ENCODE measurements at places on chromosomes 7 and 10. TPM values are rescaled to one million over a fixed set of nuclear protein-coding genes. Genes with fewer than 3 reads are reported as not detected.
A peak's percentile ranks its signal among the peaks of the same experiment; 100 is the strongest.

GRCh38 chr7:96329241-96329640 is 7.3 kb upstream of the SLC25A13 start:
- H3K27me3 ChIP-seq, result peaks cover 12% of the 10 kb centered on the region
- DNase-seq, result no peak
- H3K36me3 ChIP-seq, result no peaks in the 10 kb centered on the region
- no peak overlapping the region for H3K4me3 ChIP-seq
- no peaks in the 10 kb centered on the region for H3K4me1 ChIP-seq
- no peak overlapping the region for H3K27ac ChIP-seq

- H3K36me3 ChIP-seq, result no peaks in the 10 kb centered on the region
- H3K27me3 ChIP-seq, result no peaks in the 10 kb centered on the region
- no peak overlapping the region for H3K27ac ChIP-seq
- H3K4me3 ChIP-seq, result no peak overlapping the region
These were observed 331.5 kb downstream of the PTEN start for GRCh38 chr10:88194961-88195367.

DNA sequence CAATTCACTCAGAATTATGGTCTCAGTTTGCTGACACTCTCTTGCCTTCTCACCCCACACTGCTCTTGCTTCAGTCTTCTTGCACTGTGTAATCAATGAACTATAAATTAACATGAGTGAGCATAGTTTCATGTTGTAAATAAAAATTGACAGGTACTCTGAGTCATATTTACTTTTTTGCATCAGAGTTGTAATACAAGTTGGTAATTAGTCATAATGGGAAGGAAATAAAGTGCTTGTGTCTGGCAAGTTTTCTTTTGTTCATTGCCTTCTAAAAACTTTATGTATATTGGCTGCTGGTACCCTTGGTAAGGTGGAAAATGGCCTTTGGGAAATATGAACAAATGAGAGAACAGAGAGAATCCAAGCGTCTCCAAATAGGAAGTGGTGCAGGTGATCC is 169.3 kb upstream of the MAGI2 start:
- no peaks in the 10 kb centered on the region for H3K27me3 ChIP-seq
- H3K4me3 ChIP-seq, result no peak overlapping the region
- no peaks in the 10 kb centered on the region for H3K36me3 ChIP-seq
- no peak overlapping the region for H3K27ac ChIP-seq

DNA sequence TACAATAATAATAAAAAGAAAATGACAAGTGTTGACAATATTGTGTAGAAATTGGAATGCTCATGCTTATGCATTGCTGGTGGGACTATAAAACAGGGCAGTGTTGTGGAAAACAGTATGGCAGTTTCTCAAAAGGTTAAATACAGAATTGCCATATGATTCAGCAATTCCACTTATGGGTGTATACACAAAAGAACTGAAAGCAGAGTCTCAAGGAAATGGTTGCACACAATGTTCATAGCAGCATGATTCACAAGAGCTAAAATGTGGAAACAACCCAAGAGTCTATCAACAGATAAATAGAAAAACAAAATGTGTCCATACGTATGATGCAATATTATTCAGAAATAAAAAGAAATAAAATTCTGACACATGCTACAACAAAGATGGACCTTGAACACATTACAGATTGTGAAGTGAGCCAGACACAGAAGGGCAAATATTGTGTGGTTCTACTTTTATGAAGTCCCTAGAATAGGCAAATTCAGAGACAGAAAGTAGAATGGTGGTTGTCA is 64.8 kb upstream of the GRM8 start:
- H3K36me3 ChIP-seq, result no peaks in the 10 kb centered on the region
- no peaks in the 10 kb centered on the region for H3K27me3 ChIP-seq
- no peak overlapping the region for H3K27ac ChIP-seq
- H3K4me3 ChIP-seq, result no peak overlapping the region
- H3K4me1 ChIP-seq, result no peaks in the 10 kb centered on the region

DNA sequence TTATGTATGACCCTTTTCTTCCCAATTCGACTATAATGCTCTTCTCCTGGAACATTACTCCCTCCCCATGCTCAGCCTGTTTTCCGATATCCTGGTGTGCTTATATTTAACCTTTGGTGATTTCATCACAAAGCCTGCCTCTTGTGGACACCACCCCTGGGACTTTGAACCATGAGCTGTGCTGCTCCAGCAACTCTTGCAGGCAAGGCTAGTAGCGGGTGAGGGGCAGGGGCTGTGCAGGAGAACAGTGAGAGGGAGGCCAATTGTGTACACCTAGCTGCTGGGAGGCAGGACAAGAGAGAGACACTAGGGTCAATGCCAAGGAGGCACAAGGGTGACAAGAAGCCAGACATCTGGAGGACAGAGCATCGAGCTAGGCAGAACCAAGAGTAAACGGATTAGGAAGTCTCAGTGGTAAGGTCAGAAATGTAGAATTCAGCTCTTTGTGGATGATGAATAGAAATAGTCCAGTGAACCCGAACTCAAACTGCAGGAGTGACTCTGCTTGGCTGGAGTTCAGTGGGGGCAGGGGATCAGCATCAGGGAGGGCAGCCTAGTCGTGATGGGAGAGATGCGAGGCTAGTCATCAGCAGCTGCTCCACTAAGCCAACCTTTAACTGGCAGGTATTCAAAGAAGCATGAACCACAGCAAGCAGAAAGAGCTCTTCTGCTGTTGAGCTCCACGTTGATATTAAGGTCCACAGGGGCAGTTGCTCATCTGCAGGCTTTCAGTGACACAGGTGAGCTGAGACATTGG is 31.0 kb upstream of the MKI67 start:
- H3K36me3 ChIP-seq, result no peaks in the 10 kb centered on the region
- H3K27me3 ChIP-seq, result peaks cover 29% of the 10 kb centered on the region
- no peak for DNase-seq
- H3K4me1 ChIP-seq, result no peaks in the 10 kb centered on the region
- no peak overlapping the region for H3K4me3 ChIP-seq
- H3K27ac ChIP-seq, result no peak overlapping the region

DNA sequence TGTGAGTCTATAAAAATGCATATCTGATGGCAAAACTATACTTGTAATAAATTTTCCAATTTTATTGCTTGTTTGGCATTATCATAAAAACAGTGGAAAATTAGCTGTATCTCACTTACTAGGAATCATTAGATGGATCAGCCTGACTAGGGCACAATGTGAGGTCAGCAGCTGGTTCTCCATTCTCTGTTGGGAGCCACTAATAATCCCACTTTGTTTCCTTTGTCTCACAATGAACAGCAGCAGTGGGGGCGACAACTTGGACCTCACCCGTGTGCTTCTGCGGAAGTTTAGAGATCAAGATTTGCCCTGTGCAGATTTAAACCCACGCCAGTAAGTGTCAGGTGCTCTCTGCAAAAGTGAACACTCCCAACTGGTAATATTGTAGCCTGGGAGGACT is 295.5 kb downstream of the ABCA13 start:
- no peak overlapping the region for H3K4me3 ChIP-seq
- no peaks in the 10 kb centered on the region for H3K4me1 ChIP-seq
- no peaks in the 10 kb centered on the region for H3K27me3 ChIP-seq
- H3K36me3 ChIP-seq, result no peaks in the 10 kb centered on the region
- no peak overlapping the region for H3K27ac ChIP-seq

GRCh38 chr10:27723436-27723835 is 22.2 kb downstream of the MKX start:
- DNase-seq, result peak; percentile 93
- H3K27ac ChIP-seq, result peak overlapping the region; percentile 63
- H3K36me3 ChIP-seq, result peaks cover 10% of the 10 kb centered on the region
- peaks cover 72% of the 10 kb centered on the region for H3K4me1 ChIP-seq
- H3K4me3 ChIP-seq, result peak overlapping the region; percentile 37

GRCh38 chr10:33820531-33820930 is 486.1 kb upstream of the NRP1 start:
- no peaks in the 10 kb centered on the region for H3K27me3 ChIP-seq
- no peaks in the 10 kb centered on the region for H3K4me1 ChIP-seq
- H3K36me3 ChIP-seq, result no peaks in the 10 kb centered on the region
- H3K4me3 ChIP-seq, result no peak overlapping the region

- H3K4me3 ChIP-seq, result no peak overlapping the region
- DNase-seq, result peak; percentile 30
- H3K36me3 ChIP-seq, result no peaks in the 10 kb centered on the region
- peaks cover 2% of the 10 kb centered on the region for H3K4me1 ChIP-seq
- no peak overlapping the region for H3K27ac ChIP-seq
- peaks cover 11% of the 10 kb centered on the region for H3K27me3 ChIP-seq
These were observed 37.0 kb downstream of the RBM20 start for GRCh38 chr10:110681023-110681681.

- H3K4me1 ChIP-seq, result peaks cover 38% of the 10 kb centered on the region
- H3K27me3 ChIP-seq, result no peaks in the 10 kb centered on the region
- peak; percentile 98 for DNase-seq
These were observed 5.8 kb upstream of the C1GALT1 start for GRCh38 chr7:7176406-7177043.

DNA sequence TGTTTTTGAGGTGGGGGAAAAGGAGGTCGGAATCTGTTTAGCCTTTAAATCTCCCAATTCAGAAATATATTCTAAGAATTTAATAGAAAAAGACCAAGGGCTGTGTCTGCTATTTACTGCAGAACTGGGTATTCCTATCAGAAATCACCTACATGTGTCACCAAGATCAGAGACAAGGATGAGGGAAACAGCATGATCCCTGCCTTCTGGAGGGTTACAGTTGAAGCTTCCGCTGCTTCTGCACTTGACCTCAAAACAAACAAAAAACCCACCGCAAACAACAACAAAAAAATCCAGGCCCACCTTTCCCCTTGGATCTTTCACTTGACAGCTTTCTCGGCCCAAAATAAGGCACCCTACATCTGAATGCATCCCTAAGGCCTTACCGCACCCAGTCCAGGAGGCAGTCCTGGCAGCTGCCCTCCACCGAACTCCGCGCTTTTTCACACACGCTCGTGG is 750 bp upstream of the CDK14 start:
- peak overlapping the region; percentile 80 for H3K27ac ChIP-seq
- H3K36me3 ChIP-seq, result no peaks in the 10 kb centered on the region
- no peak for DNase-seq
- H3K4me1 ChIP-seq, result peaks cover 38% of the 10 kb centered on the region

DNA sequence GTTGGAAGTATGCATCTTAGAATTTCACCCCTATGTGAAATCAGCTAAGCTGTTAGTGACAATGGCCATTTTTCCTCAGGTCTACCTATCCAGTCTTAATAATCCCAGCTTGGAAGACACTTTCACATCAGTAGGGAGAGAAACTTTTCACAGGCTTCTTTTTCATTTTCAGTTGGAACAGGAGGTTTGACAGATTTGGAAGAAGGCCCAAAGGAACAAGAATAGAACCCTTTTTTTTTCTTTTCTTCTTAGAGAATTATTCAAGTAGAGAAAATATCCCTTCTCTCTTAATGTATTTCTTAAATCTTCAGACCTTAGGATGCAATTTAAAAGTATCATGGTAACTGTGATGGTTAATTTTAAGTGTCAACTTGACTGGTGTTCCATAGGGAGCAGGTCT is 410.5 kb upstream of the C7orf33 start:
- H3K4me3 ChIP-seq, result no peak overlapping the region
- no peaks in the 10 kb centered on the region for H3K27me3 ChIP-seq
- no peak for DNase-seq
- H3K27ac ChIP-seq, result no peak overlapping the region
- no peaks in the 10 kb centered on the region for H3K4me1 ChIP-seq

DNA sequence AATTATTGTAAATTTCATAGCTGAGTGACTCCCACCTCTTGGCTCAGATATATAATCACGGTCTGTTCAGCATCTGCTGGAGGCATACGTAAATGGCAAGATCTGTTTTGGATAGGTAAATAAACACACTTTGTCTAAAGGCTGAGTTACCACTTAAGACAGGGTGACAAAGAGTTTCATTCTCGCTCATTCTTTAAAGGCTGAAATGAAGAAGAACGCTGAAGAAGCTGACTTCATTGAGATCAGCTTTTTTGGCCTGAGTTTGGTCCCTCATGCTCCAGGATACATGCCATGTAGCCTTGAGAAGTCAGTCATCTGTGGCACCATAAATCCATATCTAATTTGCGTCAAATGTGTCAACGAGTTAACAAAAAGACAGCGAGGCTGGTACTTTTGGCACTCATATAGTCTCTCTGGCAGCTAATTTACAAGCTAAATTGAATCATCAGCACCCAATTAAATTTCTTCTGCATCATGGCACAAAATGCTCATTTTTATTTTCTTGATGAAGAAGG is 309.9 kb downstream of the GPAM start:
- H3K4me3 ChIP-seq, result no peak overlapping the region
- no peaks in the 10 kb centered on the region for H3K4me1 ChIP-seq
- H3K36me3 ChIP-seq, result no peaks in the 10 kb centered on the region
- H3K27ac ChIP-seq, result no peak overlapping the region
- no peak for DNase-seq
- H3K27me3 ChIP-seq, result peaks cover 28% of the 10 kb centered on the region

DNA sequence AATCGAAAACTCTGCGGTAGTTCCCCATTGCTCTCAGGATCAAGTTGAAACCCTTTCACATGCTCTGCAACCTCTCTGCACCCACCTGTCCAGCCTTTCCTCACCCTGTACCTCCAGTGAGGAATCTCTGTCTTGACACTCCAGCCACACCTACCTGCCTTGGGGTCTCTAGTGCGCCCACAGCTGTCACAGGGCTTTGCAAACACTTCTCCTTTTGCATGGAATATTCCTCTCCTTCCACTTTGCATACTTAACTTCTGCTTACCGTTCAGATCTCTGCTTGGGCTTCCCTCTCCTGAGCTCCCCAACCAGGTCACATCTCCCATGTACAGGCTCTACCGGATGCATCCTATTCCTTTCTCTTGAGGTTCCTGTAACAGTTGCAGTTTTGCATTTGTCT is 6.6 kb upstream of the ZYX start:
- no peaks in the 10 kb centered on the region for H3K27me3 ChIP-seq
- no peak overlapping the region for H3K4me3 ChIP-seq
- no peaks in the 10 kb centered on the region for H3K36me3 ChIP-seq
- peaks cover 25% of the 10 kb centered on the region for H3K4me1 ChIP-seq
- H3K27ac ChIP-seq, result no peak overlapping the region

DNA sequence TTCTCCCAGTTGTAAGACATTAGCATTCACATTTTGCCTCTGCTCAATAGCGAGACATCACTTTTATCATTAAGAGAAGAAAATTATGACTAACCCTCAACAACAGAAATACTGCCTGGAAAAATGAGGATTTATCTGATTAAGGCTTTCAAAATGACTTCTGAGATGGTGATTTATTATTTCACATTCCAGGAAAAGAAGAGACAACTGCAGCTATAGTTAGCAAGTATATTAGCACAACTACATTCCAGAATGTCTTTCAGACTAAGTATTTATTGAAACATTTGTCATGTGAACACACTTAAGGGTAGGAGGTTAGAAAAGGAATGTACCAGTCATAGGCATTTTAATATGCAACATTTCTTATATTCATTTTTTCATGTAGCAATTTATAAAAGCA is 162.0 kb downstream of the IQUB start:
- H3K27me3 ChIP-seq, result no peaks in the 10 kb centered on the region
- DNase-seq, result no peak
- no peak overlapping the region for H3K27ac ChIP-seq
- H3K36me3 ChIP-seq, result no peaks in the 10 kb centered on the region

CAV2 gene
- 251 TPM for total RNA-seq

PLXNA4 gene
- 0.89 TPM for total RNA-seq

TSPAN33 gene
- total RNA-seq, result 0.76 TPM

FFAR4 gene
- total RNA-seq, result not detected

SLC18A2 gene
- not detected for total RNA-seq

Measured in GM23248 (cell line).